ENCODE measurements at places on chromosomes 2 and 18.
A peak's percentile ranks its signal among the peaks of the same experiment; 100 is the strongest.

- DNase-seq: peak; percentile 30
Measured at GRCh38 chr2:237723602-237724001, 75.0 kb upstream of the RBM44 start.

- DNase-seq: no peak
Measured at GRCh38 chr2:20519309-20519708, 72.4 kb downstream of the RHOB start.

DNA sequence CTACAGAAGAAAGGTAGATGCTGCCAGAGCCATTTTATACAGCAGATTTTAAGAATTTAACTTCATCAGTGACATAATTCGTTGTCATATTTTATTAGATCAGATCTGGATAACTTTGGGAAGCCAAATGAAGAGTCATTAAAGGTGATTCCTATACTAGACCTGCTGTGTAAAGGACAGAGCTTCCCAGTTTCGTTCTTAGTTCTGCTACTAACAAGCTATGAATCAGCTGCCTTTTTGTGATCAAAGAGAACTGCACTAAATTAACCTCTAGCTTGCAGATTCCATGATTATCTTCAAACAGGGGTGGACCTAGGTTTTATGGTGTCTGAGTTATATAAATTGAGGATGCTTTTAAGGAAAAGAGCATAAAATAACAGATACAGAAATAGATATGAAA, 926.5 kb upstream of the ACVR2A start:
- DNase-seq: no peak

GRCh38 chr18:23068570-23069310, 66.5 kb upstream of the CABLES1 start:
- DNase-seq: no peak

DNA sequence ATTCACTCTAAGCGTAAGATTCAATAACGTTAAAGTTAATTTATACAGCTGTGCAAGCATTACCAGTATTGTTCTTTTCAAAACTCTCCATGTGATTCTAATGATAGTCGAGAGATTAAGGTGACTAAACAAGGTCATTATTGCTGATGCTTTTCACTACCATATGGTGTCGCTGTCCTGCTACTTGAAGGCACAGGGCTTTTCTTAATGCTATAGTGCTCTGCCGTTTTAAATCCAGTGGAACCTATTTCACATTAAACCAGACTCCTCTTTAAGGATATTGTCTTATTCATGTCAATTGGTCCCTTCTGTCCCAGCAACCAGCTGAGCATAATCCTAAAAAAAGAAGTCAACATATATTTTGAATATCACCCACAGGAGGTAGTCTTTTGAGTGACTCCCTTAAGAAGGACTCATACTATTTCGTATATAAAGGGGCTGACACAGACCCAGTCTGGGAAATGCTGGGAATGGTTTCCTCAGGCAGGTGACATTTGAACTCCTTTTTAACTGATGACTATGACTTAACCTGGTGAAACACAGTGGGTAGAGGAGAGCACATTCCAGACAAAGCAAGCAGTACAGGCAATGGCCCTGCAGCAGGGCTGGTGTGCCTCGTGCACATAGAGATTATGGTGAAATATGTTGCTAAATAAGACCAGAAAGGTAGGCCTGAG, 53.9 kb upstream of the CYTIP start:
- peak; percentile 8 for DNase-seq

DNA sequence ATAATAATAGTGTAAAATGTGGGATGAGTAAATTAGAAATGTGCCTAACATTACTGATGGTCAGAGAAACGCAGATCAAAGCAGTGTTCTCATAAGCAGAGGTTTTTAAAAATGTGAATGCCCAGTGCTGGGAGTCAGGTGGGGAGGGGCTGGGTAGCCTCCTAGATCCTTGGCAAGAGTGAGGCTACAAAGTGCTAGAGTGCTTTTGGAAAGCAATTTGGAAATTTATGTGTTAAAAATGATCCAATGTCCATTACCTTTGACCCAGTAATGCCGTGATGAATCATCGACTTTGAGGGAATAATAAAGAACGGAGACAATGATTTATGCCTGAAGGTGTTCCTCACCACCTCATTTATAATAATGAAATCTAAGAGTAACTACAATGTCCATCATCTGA, 44.9 kb upstream of the TWIST2 start:
- DNase-seq: no peak

DNA sequence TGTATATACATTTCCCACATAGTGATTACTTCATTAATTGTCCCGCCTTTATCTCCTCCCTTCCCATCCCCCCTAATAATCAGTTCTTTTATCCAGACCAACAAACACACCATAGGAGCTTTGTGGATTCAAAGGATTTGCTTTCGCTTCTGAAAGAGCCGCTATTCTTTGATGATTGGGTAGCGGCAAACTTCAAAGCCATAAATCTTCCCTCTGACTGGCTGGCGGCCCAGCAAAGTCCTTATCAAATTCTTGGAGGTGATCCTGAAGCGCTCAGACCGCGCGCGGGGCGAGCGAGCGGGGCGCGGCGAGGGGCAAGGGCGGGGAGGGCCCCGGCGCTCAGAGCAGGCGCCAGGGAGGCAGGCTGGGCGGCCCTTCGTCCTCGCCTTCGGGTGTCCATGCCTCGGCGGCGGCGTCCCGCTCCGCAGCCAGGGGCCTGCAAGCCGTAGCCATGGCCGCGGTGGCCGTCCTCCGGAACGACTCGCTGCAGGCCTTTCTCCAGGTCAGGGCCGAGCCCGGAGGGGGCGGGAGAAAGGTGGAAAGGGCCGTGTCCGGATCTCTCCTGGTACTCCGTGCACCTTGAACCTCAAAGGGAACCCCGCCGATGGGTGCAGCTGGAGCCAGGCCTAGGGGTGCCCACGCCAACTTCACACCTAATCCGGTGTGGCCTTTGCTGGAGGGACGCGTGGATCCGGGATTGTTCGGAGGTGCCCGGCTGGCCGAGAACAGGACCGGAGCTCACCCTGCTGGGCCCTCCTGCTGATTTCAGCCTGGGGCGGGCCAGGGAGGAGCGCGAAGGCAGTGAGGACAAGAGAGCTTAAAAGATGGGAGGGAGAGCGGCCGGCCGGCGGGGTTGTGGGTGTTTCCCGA, at the start of gene SP5:
Gene SP5, plus strand, starts transcription at position 276 of the 870 bp plus-strand sequence. Its CDS starts 176 bp downstream, at position 452.
- no peak for DNase-seq

- no peak for DNase-seq
Measured at GRCh38 chr2:143916781-143917180, 603.1 kb downstream of the ZEB2 start.

GRCh38 chr2:143901185-143901842, 618.6 kb downstream of the ZEB2 start:
- DNase-seq: peak; percentile 10
